ENCODE measurements at places on chromosomes 13 and 19. TPM values are rescaled to one million over a fixed set of nuclear protein-coding genes. Genes with fewer than 3 reads are reported as not detected.

Gene NLRP11
- total RNA-seq, result under 0.01 TPM

Gene SLC25A41
- total RNA-seq, result 0.52 TPM

Gene LRG1
- 0.52 TPM for total RNA-seq

Gene CFAP97D2
- total RNA-seq, result not detected

Gene CEACAM4
- total RNA-seq, result 1.0 TPM
